ENCODE measurements at places on chromosomes 7 and 10.

GRCh38 chr7:88191911-88192310 lies 27.9 kb downstream of the SRI start:
- no peak for DNase-seq

DNA sequence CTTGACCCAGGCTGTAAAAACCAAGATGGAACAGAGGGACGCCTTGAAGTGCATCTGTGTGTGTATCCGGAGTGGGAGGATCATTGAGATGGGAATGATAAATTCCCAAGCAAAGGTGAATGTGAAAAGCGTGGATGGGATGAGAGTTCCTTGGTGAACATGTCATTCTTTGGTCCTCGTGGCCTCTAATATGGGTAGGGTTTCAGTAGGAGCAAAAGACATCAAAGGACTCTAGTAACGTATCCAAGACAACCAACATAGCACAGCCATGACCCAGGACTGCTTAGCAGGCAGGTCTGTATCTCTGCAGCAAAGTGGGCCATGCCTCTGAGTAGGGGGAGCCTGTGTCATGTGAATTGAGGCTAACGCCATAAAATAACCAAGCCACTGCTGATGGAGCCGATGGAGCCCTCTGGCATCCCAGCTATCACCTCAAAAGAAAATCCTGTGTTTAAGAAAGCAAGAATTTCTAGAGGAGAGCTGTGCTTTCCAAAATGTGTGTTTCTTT lies 98.6 kb downstream of the CCDC3 start:
- DNase-seq: no peak

DNA sequence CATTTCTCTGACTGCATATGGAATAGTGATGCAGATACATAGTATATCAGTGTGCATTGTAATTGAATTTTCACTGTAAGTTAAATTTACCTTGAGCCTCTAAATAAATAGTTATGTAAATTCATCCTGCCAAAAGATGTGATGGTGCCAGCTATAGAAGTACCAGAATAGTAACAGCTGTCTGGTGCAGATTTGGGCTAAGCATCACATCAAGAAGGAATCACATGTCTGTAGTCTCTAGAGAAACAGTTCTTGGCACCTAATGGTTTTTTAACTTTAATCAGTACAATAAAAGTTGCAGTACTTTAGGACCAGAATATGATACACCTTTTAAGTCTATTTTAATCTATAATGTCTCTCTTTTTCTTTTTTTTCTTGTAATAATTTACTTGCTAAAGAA lies 17.4 kb downstream of the PLEKHA1 start:
- DNase-seq: no peak

DNA sequence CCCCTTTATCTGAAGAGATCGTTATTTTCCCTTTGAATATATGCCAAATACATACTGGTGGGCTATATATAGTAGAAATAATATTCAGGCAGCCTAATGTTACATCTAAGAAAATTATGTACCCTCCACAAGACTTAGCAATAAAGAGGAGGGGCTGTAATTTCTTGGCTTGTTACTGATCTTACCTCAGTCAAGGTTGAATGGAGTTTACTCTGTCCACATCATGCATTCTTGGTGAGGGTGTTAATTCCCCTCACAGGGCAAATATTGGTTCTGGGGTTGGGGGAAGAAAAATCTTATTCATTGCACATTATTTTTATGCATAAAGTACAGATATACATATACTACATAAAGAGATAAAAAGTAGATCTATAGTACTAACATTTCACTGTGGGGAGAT lies 145.8 kb upstream of the ANK3 start:
- DNase-seq: no peak

- DNase-seq: no peak
These were observed 712.2 kb upstream of the POM121L12 start for GRCh38 chr7:52323202-52323746.

DNA sequence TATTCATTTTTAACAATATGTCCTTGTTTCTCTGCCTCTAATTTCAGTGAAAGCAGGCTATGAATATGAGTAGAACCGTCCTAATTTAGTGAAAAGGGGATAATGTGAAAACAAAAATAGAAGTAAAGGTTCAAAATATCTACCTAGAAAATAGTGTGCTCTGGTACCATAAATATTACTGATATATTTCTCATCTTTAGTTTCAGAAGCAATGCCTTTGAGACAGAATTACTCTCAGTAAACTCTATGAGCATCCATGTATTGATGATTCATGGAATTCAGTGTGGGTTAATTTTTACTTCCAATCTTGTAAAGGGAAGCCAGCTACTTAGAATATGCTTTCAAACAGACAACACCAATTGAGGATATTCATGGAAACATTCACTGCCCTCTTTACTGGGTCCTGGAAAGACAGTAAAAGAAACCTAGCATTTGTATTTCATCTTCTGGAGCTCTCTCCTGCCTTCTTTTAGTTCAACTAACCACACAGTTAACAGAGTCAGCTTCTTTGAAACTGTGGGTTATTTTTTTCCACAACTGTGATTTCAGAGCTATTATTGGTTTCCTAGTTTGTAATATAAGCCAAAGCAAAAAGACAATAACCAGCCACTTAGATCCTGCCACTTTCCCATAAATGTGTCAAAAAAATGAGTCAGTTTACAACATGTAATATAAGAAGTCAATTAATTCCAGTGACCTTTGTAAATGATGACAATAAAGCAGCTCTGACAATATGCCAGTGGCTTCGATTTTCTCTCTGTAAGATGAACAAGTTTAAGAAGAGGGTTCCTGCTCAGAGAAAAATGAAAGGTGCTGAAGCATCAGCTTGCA lies 1.7 kb downstream of the LRRN3 start:
- no peak for DNase-seq

DNA sequence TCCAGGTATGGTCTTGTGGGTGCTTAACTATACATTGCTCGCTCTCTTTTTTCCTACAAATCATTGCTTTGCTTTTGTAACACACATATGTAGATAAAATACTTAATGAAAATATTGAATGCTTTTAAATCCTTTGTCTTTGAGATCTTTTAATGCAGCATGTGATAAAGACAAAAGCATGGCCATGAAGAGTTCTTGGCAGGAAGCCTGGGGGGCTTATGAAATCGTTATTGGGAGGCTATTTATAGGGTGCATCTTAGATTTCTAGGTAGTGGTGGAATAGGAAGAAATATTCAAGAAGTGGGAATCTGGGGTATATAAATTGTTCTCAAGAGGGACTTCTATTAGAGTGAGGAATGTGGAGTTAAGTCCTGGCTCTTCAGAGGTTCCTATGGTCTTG lies 21.9 kb downstream of the UBE2D1 start:
- DNase-seq: no peak

DNA sequence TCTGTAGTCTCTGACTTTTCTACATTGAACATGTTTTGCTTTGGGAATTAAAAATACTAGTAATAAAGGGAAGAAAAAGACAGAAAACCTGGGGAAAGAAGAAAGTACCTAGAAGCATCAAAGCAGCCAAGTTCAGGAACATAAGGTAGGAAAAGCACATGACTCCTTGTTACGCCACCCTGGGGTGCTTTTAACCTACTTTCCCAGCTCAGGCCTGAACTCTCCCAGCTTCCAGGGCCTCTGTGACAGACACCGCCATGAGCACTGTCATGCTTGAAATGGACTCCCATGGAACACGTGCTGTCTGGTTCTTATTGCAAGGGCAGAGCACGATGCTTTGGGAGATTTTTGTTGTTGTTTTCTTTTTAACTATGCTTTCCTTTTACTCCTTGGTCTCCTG lies 11.4 kb downstream of the ACTR1A start:
- DNase-seq: no peak

GRCh38 chr10:73858750-73859427 lies 15.5 kb downstream of the CAMK2G start:
- DNase-seq: no peak

GRCh38 chr10:102435529-102436233 lies 3.3 kb upstream of the CUEDC2 start:
- DNase-seq: no peak

- no peak for DNase-seq
These were observed 150.0 kb downstream of the ARHGAP12 start for GRCh38 chr10:31778627-31779026.

DNA sequence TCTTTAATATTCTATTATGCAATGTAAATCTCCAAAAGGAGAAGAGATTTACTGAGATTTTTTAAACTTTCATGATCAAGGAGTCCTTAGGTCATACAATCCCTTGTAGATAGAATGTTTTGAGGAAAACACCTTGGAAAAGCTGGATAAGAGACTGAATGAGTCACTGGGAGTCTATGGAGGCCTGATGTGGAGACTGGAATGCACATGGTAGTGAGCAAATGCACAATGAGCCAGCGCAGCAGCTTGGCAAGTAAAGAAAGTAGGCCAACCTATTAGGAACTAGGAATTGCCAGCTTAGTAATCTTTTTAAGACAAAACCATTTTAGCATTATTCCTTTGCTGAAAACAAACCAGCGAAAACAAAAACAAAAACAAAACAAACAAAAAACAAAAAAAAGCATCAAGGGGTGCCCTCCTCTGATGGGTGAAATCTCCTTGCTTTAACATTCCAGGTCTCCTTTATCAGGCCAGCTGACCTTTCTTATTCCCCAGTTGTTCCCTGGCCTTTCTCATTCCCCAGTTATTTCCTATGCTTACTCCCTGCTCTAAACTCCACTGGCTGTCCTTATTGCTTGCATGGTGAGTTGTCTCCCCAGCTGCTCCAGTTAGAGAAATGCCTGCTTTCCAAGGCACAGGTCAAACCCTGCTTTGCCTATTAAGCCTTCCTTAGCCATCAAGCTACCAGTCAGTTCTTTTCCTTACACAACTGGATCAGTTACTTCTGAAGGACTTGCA lies 135.8 kb downstream of the PLCE1 start:
- no peak for DNase-seq

DNA sequence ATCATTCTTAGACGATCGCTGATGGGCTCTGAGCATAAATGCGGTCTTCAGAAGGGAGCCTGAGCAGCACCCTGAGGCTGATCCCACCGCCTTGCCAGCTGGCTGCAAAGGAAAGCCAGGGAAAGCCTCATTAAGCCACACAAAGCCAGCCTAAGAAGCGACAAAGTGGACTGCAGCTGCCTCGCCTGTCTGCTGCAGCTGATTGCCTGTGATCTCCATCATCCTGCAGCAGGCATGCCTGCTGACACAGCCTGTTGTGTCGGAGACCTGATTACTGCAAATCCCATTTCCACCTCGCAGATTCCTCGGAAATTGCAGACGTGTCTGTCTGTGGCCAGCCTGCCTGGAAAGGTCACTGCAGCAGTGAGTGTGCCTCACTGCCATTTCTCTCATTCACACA lies 1087.0 kb upstream of the AUTS2 start:
- no peak for DNase-seq

- DNase-seq: no peak
These were observed 38.9 kb upstream of the KAT6B start for GRCh38 chr10:74787457-74787856.

DNA sequence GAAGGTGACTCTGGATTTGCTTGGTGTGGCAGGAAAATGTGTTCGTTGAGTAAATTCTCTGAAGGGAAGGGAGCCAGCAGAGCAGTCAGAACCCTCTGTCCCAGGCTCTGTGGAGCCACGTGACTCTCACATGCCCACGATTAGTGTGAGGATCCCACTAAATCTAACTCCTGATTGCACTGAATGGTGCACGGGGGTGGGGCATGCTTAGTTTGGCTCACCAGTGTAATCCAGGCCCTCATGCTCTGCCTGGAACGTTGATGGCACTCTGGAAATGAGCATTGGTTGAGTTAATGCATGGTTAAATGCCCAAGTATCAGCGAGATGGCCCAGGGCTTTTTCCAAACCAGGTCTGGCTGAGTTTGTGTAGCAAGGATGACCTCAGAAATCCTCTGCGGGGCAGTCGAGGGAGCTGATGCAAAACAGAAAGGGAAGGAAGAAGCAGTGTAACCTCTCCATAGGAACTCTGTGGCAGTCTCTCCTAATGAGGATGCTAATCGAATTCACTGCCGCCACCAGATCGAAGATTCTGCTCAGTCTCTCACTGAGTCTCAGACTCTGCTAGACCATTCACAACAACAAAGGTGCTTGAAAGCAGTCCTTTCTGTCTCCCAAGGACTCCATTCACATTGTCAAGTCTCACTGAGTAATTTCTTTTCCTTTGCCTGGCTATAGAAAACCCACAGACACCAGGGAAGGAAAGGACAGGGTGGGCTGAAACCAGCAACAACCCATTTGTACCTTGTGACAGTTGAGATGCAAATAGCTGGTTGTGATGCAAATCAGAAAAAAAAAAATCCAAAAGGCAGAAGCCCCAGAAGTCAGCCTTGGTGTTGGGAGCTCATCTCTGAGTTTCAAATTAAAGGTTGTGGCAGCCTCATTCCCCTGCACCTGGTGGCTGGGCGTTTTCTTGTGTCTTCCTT lies 98.1 kb downstream of the C10orf105 start:
- DNase-seq: no peak

- no peak for DNase-seq
These were observed 138.9 kb downstream of the NOC3L start for GRCh38 chr10:94223702-94224370.

- no peak for DNase-seq
These were observed 3.2 kb downstream of the ZNF316 start for GRCh38 chr7:6640246-6640721.

DNA sequence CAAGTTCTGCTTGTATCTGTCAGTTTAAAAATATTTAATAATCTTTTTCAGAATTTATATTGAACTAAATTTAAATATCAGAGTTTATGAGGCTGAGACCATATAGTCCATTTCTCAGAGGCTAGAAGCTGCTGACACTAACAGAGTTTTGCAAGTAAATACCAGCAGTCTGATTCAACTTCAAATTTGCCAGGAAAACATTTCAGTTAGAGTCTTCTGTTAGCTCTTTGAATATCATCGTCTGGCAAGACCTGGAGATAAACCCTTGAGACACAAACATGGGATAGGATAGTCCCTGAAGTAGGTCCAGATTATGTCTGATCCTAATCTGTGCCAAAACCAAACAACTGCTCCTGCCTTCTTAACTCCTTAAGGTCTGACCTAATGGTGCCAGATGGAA lies 472.8 kb upstream of the STEAP1 start:
- DNase-seq: no peak

DNA sequence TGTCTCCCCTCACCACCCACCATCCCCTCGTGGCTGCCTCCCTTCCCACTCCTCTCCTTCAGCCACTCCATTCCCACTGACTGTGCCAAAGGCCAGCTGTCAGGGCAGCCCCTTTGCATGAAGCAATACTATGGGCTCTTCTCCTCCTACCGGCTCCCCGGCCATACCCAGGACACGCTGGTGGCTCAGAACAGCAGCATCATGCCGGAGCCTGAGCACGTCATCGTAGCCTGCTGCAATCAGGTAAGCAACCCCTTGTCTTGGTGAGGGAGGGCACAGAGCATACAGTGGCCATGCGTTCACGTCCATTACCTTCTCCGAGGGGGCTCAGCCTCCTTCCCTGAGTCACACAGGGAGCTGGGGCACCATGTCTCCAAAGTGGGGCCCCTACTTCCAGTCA lies 11.6 kb downstream of the CHAT start:
- DNase-seq: no peak
